ENCODE measurements at places on chromosomes 1 and 21. TPM values are rescaled to one million over a fixed set of nuclear protein-coding genes. Genes with fewer than 3 reads are reported as not detected.
A peak's percentile ranks its signal among the peaks of the same experiment; 100 is the strongest.

DNA sequence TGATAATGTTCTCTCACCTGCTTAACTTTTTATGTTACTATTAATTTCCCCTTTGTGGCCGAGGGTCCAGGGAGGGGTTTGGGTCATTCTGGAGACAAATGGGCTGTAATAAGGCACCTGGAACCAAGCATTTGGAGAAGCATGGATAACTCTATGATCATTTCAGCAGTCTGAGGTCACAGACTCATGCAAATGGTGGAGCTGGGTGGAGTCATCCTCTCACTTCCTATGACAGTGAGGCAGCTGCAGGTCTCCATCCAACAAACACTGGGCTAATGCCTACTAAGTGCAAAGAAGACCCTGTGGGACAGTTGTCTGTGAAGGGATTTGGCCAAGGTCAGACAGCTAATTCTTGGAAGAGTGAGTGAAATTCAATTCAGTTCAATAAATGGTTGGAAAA lies 28.8 kb upstream of the CAMTA1 start:
- no peak for DNase-seq

DNA sequence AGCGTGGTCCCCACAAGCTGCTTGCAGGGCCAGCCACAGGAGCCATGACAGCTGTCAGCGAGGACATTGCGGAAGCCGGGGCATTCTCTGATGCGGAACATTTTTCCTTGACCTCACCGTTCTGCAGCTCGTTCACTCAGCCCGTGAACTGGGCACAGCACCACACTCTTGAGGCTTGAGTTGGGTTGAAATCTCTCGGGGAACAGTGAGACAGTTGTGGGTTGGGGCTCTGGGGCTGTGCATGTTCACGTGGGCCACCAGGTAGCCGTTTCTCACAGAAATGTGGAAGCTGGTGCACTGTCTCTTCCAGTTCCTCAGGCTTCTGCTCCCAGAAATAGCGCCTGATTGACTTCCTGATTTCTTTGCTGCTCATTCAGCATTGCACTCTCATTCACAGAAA lies 69.8 kb downstream of the SPSB1 start:
- no peak for DNase-seq

The MMEL1 gene
- 5.4 TPM for total RNA-seq

DNA sequence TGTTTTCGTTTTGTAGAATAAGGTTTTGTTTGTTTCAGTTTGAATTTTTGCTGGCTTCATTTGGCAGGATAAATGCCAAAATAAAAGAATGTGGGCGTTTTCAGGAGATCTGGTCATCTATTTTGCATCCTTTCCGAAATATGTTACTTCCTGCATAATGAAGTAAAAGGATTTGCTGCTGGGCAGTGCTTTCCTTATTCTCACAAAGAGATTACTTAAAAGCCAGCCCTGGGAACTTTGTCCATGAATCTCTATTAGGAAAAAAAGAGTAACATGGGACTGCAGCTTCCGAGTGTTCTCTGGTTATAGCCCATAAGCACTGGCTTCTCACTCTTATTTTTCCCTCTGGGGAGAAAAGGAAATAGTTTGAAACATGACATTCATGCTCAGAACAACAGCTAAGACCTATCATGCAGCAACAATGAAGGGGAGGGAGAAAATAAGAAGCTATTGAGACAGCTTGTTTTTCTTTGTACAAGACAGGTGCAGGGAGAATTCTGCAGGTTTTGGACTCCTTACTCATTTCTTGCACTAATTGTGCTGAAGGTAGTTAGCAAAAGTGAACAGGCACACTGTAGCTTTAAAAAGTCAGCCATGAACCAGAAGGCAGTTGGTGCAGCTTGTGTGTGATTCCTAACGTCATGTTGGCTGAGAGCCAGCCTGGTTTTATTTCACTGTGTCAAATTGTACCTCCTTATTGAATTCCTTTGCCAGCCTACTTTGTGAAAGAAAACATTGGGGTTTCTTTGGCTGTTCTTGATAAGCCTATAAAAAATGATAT lies at the start of gene SAMD13:
Gene SAMD13, plus strand, starts transcription at position 705 of the 781 bp plus-strand sequence. CDS start 1,527 bp downstream, outside the sequence.
- peak; percentile 94 for DNase-seq

- no peak for DNase-seq
These were observed 12.4 kb downstream of the CBR1 start for GRCh38 chr21:36082237-36082664.

- no peak for DNase-seq
These were observed 41.8 kb downstream of the HS2ST1 start for GRCh38 chr1:86956221-86956620.

The IFI44L gene
- 1.7 TPM for total RNA-seq

The SPRR2B gene
- total RNA-seq = not detected

The FAM167B gene
- 2.4 TPM for total RNA-seq

DNA sequence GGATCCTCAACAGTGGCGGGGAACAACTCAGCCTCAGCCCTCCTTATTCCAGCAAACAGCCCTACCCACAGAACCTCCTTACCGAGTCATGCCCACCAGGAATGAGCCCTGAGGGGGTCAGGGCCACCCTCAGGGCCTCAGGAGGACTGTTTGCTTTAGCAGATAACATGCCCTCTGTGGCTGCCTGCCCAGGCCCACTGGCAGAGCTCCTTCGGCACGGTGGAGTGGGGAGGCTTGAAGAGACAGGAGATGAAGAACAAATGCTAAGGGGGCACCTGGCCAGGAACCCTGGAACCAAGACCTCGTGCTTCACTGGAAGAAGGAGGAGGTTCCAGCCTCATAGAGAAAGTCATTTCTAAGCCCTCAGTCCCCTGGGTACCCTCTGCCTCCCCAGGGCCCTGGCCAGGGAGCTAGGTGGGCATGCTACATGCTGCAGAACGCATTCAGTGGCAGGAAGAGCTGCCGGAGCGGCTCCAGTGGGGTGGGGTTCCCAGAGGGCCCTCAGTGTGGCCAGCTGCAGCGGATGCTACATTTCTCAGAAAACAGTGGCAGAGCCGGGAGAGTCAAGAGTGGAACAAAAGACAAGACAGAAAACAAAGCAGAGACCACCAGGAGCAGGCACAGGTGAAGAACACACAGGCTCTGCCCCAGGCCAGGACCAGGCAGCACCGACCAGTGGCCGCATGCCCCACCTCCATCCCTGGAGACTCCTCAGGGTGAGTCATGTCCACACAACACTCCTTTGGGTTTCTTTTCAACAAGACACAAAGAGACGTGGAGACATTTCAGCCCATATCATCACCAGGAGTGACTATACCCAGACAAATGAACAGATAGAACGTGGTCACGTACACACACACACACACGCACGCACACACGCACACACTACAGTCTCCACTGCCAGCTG lies 39.8 kb downstream of the RIMS3 start:
- DNase-seq = no peak

DNA sequence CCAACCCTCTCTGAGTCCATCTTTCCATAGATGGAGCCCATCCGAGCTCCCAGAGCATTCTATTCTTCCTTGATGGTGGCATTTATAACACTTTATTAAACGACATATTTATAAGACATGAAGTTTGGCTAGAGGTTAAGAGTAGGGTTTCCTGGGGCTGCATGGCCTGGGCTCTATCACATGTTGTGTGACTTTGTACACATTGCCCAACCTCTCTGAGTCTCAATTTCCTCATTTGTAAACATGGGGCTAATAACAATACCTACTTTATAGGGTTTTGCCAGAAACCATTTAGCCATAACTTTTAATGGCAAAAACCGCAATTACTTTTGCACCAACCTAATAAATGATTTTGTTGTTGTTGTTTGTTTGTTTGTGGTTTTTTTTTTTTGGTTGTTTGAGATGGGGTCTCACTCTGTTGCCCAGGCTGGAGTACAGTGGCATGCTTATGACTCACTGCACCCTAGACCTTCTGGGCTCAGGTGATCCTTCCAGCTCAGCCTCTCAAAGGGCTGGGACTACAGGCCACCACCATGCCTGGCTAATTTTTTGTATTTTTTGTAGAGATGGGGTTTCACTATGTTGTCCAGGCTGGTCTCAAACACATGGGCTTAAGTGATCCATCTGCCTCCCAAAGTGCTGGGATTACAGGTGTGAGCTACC lies 13.9 kb upstream of the ASAP3 start:
- DNase-seq = no peak

DNA sequence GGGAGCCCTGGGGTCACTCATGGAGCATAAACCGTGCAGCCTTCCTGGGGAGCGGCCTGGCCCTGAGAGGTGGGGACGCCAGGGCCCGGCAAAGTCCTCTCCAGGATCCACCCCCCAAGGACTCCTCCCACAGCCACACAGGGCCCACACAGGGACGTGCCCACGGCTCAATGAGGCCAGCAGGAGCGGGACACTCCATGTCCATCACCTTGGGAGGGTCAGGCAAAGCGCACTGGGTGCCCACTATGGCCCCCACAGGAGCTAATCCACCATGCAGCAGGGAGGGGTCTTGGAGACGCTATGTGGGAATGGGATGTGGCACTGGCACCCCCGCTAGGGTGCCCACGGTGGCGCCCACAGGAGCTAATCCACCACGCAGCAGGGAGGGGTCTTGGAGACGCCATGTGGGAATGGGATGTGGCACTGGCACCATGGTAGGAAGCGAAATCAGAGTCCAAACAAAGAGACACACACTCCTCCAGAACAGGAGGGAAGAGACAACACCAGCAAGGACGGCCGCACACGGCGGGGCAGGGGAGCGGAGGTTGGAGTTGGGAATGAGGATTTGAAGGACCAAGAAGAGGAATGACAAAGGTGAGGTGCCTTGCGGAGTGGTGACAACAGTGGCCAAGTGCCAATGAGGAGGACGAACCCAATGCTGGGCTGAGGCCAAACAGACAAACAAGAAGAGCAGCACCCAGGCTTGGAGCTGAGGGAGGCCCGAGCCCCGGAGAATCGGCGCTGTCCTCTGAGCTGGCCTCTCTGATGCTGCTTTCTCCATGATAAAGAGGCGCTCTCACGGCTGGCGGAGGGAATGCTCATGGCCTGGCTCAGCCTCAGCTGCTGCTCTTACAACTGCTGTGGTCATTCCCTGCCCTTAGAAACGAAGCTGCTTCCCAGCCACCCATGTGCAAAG lies 18.1 kb upstream of the SLC19A1 start:
- DNase-seq = no peak

DNA sequence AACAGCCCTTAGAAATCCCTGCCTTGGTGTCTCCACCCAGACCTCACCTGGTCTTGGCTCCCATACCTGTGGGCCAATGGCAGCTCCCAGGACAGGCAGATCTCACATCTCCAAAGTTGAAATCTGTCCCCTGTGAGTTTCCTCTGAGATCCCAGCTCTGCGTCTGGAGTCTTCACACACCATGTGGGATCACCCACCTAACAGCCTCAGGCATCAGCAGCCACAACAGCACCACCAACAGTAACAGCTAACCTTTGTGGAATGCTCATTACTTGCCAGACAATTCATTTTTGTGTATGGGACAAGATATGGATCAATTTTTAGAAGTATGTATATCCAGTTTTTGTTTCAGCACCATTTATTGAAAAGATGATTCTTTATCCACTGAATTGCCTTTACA lies 523.2 kb downstream of the MATN1 start:
- no peak for DNase-seq

DNA sequence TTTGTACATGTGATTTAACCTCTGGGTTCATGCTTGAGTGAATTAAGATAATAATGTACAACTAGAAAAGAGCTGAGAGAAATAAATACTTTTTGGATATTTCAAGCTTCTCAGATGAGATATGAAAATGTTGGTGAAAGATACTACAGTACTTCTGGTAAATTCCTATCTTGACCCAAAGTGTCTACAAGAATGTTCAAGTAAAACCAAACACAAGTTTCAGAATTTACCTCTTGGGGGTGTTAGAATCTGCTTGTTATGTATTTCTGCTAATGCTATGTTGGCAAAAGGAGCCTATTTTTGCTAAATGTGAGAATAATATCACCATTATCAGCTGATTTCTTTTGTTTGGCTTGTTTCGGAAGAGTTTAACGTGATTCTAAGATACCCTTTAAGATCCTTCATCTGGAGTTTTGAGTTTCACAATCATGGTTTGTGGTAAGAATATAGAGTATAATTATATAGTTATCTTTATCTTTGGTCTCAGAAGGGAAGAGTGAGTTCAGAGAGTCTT lies 388.5 kb downstream of the LMO4 start:
- DNase-seq = no peak

DNA sequence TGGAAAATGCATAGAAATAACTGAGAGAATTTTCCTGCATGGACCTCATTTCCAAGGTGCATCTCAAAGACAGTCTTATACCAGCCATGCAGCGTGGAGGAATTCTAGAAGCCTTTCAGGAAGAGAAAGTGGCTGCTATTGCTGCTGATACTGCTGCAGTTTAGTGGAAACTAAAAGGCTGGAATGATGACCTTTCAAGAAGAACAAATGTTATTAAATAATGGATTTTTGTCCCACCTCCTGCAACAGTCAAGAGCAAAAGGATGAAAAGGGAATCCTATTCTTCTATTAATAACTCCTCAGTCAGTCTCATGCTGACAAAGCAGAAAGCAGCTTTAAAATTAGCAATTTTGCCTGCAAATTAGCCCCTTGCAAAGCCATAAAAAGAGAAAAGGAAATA lies 68.2 kb upstream of the C1orf87 start:
- no peak for DNase-seq

DNA sequence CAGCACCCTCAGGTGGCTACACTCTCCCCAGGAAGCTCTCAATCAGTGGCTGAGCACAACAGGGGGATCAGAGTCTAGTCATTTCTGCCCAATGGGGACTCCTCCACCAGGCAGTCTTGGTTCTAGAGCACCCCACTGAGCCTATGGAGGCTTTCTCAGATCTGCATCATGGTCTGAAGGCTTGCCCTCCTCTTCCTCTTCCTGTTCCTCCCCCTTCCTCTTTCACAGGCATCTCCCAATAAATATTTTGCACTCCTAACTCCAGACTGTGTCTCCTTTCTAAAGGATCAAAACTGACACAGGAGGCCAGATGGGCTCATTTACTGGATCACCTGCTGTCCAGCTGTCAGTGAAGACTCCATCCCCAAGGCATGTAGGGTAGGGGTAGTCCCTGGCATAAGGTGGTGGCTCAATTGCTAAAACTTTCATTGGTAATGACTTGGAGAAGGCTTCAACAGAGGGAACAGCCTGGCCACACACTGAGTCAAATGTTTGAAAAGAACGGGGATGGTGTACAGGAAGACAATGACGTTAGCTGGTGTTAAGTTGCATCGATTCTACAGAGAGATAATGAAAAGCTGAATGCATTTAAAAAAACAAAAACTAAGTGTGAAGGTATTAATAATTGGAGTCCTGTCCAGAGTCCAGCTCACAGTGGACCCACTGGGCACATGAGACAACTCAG lies 84.2 kb upstream of the SLC2A1 start:
- DNase-seq = no peak

GRCh38 chr21:28604946-28605537 lies 387.6 kb downstream of the LTN1 start:
- no peak for DNase-seq

DNA sequence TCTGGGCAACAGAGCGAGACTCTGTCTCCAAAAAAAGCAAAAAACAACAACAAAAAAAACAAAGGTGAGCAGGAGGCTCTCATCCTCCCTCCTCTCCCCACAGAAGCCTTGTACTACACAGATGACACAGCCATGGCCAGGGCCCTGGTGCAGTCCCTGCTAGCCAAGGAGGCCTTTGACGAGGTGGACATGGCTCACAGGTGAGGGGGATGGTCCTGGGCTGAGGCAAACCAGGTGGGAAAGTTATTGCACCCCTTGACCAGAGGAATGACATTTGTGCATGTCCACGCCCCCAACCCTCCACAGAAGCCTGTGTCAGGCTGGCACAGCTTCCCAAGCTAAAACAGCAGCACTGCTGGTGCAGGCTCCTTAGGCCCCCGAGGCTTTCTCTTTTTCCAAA lies 2.4 kb downstream of the ADPRS start:
- DNase-seq = no peak
